ENCODE measurements at places on chromosomes 11 and 22.

GRCh38 chr11:44524751-44525201 is 40.7 kb upstream of the CD82 start:
- DNase-seq, result no peak

DNA sequence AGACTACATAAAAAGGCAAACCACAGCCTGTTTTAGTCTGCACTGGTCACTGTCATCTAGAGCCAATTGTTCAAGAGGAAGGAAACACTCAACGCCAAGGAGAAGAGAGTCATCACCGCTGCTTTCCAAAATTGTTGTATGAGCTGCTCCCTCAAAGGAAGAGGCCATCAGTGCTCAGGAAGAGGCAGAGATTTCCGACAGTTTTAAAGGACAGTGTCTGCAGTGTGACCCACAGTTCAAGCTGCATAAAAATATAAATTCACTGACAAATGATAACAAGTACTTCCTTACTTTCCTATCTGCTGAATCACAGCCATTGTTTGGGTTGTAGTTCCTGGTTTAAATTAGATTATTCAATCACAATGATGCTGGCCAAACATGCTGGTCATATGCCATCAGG is 16.4 kb downstream of the PRCP start:
- no peak for DNase-seq

DNA sequence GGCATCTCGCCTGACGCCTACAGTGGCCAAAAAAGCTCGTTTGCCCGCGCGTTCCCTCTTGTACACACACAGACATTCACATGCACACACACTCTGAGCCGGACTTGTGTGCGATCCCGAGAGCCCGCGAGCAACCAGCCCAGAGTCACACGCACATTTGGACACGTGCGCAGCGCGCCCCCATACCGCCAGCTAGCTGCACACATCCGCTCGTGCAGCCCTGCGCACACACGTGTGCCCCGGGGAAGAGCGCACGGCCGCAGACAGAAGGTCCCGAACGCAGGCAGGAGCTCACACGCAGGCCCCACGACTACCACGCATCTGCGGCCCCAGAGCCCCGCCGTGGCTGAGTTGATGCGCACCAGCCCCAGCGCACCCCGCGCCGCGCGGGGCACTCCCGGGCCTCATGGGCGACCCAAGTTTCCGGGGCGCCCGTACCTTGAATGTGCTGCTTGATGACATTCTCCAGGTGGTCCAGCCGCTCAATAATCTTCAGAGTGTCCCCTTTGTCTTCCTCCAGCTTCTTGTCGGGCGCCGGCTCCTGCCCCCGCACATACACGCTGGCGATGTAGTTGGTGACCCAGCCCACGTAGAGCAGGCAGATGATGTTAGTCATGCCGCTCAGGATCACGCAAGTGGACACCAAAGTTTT is 758 bp downstream of the GALNT18 start:
- DNase-seq, result peak; percentile 18

GRCh38 chr11:62882788-62883501 is 2.2 kb downstream of the SLC3A2 start:
- DNase-seq, result no peak

GRCh38 chr11:65503368-65503948 is 4.6 kb downstream of the MALAT1 start:
- DNase-seq, result no peak

GRCh38 chr11:241634-242033 is 4.9 kb downstream of the PSMD13 start:
- no peak for DNase-seq

GRCh38 chr11:107830915-107831540 is 27.6 kb downstream of the SLC35F2 start:
- DNase-seq, result no peak

DNA sequence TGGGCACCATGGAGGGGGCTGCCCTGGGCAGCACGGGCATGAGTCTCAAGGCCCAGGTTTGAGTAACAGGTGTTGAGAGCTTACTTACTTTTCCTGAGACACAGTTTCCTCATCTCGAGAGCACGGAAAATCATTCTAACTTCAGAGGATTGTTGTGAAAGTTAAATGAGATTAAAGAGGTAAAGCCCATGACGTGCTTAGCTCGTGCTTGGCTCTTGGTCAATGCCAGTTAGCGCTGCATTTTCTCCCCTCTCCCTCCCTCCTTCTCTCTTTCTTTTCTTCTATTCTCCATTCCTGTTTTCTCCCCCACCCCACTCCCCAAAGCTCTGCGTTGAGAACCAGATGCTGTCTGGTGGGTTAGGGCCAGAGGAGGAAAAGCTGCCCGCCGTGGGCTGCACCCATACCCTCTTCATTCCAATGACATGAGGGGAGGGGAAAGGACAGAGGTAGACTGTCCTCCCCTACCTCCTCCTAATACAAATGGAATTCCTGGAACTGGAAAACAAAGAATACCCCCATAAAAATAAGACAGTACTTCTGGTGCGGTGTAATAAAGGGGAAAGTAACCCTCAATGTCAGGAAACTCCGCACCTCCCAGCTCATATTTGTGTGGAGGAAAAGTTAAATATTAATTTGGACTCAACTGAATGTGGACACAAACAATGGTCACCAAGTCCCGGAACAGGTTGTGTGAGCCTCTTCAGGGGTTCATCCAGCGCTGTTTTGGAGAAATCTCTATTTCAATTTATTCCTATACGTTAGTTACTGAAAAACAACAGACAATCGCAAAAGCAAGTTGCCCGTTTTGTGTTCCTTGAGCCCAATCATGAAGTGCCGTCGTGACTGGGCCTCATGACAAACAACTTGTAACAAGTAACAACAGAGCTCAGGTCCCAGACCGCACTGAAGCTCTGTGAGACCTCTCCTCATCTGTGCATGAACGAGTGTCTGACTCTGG is 54.8 kb upstream of the B3GAT1 start:
- no peak for DNase-seq

DNA sequence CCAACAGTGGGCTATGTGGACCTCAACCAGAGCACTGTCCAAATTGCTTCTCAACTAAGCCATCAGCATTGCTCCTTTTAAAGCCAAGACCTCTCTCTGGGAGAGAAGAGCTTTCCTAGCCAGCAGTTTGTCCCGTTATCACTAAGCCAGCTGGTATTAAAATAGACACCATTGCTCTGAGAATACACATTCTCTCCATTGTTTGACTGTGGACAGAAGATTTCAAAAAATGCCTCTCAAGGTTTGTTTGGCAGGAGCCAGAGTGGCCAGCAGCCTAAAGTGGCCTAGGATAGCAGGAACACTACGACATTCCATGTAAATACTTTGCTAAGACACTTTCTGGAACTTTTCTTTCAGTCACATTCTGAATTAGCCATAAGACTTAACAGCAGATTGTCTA is 41.3 kb downstream of the EIF4ENIF1 start:
- DNase-seq, result no peak

DNA sequence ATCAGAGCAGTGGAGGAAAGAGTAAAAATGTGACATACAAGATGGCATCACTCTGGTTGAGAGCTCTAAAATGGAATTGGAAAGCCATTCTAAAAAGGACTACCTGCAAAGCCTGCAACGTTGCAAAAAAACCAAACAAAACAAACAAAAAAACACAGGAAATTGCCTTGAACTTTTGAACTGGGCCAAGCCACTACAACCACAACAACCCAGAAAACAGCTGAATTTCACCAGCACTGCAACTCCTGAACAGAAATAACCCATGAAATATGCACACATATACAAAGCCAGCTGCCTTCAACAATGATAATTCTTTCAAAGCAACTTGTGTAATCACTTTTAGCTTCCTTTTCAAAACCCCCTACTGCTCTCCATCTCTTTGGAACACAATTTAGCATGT is 326.6 kb upstream of the LRRC4C start:
- no peak for DNase-seq
